AG04450 (cell line): ENCODE measurements at places on chromosomes 12 and 14. TPM values are rescaled to one million over a fixed set of nuclear protein-coding genes. Genes with fewer than 3 reads are reported as not detected.

The NRIP2 gene
- 0.66 and 0.99 TPM in 2 replicates for polyA plus RNA-seq

GRCh38 chr12:42481368-42481767 lies 108.2 kb downstream of the PRICKLE1 start:
- DNase-seq = no peak

The TDP1 gene
- polyA plus RNA-seq = 16.3 and 19.0 TPM in 2 replicates

DNA sequence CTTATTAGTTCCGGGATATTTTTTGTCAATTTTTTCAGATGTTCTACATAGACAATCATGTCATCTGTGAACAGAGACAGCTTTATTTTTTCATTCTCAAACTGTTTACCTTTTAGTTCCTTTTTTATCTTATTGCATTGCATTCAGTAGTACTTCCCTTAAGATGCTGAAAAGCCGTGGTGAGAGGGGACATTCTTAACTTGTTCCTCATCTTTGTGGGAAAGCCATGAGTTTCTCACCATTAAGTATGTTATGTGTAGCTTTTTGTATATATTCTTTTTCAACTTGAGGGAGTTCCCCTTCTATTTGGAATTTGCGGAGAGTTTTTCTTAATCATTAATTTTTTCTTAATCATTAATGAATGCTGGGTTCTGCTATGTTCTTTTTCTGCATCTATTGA lies 1727.1 kb upstream of the SEL1L start:
- no peak for DNase-seq

The MDM1 gene
- polyA plus RNA-seq = 8.1 and 13.5 TPM in 2 replicates

The MYH6 gene
- not detected in 2 replicates for polyA plus RNA-seq

GRCh38 chr12:49948866-49949845 lies 1.4 kb upstream of the AQP2 start:
- DNase-seq = no peak

GRCh38 chr14:79544698-79545070 lies 666.6 kb downstream of the DIO2 start:
- DNase-seq = peak; percentile 33

- DNase-seq = peak; percentile 45
These were observed 56.2 kb downstream of the DUSP16 start for GRCh38 chr12:12506496-12506890.

The C12orf60 gene
- 0.57 and 1.0 TPM in 2 replicates for polyA plus RNA-seq

DNA sequence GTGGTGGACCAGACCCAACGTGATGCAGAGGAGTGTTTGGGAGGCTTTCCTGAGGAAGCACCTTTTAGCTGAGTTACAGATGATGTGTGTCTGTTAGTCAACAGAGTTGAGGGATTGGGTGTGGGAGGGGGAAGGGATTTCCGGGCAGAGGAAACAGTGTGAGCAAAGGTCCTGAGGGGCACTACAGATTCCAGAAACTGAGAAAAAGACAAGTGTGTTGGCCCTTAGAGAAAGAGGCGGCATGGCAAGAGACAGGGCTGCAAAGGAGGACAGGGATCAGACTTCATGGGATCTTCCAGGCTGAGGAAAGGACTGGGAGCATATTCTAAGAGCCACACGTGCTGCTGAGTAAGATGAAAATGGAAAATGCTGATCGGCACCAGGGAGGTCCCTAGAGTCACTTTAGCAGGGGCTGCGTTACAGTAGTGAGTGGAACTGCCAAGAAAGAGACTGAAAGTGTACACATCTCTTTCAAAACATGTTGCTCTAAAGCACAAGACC lies 9.4 kb upstream of the RPS6KL1 start:
- DNase-seq = no peak

DNA sequence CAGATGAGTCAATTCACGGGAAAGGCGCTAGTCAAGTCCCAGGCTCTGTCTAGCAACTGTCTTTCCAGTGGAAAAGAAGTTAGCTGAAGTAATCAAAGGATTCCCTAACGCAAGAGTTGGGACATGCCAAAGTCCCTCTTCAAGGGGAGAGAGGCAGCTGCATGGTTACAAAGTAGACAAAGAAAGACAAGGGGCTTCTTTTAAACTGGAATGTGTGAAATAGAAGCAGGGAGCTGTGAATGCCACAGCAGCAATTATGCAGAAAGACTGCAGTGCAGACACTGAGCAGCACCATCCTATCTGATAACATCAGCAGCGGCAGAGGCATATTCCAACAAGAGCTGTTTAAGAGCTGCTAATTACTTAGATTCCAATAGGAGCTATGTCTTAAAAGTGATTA lies 12.5 kb upstream of the CIPC start:
- no peak for DNase-seq

The GLIPR1L2 gene
- polyA plus RNA-seq = 0.21 and 0.27 TPM in 2 replicates
